ENCODE measurements at places on chromosomes 12 and 14.

GRCh38 chr12:4091016-4091743 is 182.4 kb upstream of the CCND2 start:
- DNase-seq = no peak

DNA sequence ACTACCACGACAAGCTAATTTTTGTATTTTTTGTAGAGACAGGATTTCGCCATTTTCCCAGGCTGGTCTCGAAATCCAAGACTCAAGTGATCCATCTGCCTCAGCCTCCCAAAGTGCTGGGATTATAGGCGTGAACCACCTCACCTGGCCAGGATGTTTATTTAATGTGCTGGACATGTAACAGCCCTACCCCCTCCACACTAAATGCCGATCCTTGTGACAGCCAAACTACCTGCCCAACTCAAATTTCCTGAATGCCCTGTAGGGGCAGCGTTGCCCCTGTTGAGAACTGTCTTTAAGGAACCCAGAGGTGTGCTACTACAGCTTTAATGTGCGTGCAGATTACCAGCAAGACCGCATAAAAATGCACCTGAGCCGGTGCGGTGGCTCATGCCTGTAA is 48.1 kb downstream of the KCNK13 start:
- no peak for DNase-seq

- DNase-seq = no peak
Measured at GRCh38 chr14:29645117-29645516, 282.5 kb downstream of the PRKD1 start.

DNA sequence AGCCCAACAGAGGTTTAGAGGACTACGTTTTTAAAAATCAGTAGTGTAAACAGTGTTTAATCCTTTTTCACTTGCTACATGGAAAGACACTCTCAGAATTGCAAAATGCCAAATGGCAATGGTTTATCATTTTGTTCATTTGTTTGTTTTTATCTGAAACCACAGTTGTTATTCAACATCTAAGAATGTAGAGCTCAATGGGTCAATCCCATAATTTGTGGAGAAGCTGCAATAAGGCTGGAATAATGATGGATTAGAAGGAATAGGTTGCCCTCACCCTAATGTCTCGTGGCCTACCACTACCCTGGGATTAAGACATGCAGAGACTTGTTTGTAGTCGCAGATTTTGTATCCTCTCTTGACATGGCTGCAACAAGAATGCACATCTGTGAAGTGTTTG is 115.7 kb downstream of the LLPH start:
- no peak for DNase-seq

GRCh38 chr14:42778984-42779383 is 1172.3 kb downstream of the LRFN5 start:
- no peak for DNase-seq
